ENCODE measurements at places on chromosomes 1 and 21.

DNA sequence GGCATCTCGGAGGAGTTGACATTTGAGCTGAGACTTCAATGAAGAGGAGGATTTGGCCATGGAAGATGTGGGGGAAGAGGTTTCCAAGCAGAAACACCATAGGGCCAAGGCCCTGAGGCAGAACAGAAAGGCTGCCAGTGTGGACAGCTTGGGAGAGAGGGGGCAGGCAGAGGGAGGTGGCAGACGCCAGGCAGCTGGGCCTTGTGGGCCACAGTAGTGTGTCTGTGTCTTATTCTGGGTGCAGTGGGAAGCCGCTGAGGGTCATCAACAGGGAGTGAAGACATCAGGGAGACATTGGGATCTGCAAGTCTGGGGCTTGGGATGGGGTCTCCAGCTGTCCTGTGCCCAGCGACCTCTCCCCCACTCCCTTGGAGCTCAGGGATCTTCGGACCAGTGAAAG, 96.8 kb downstream of the LACTBL1 start:
- DNase-seq: no peak

DNA sequence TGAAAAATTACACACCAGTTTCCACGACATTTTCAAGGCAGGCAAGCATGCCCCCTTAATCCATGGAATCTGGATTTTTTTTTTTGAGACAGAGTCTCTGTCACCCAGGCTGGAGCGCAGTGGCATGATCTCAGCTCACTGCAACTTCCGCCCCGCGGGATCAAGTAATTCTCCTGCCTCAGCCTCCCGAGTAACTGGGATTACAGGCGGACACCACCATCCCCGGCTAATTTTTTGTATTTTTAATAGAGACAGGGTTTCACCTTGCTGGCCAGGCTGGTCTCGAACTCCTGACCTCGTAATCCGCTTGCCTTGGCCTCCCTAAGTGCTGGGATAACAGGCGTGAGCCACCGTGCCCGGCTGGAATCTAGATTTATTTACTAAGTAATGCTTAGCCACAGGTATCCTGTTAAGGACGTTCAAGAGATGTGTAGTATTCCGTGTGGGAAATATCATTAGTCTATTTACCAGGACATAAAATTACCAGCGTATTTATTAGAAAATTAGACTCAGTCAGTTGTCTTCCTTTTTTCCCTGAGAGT, 2.5 kb downstream of the IFI44 start:
- no peak for DNase-seq

- no peak for DNase-seq
Measured at GRCh38 chr21:44057055-44057454, 44.9 kb downstream of the TRAPPC10 start.

GRCh38 chr1:119286587-119287181, 81.9 kb upstream of the HAO2 start:
- peak; percentile 26 for DNase-seq

- DNase-seq: no peak
Measured at GRCh38 chr1:78052685-78053405, 7.1 kb downstream of the GIPC2 start.

- DNase-seq: no peak
Measured at GRCh38 chr1:111660204-111661150, 40.9 kb downstream of the RAP1A start.

DNA sequence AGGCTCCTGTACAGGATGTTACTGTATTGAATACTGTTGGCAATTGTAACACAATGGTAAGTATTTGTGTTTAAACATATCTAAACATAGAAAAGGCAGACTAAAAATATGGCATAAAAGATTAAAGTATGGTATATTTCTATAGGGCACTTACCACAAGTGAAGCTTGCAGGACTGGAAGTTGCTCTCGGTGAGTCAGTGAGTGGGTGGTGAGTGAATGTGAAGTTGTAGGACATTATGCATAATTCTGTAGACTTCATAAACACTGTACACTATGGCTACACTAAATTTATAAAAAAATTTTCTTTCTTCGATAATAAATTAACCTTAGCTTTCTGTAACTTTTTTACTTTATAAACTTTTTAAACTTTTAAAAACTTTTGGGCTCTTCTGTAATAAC, 13.7 kb upstream of the TRIM62 start:
- no peak for DNase-seq

DNA sequence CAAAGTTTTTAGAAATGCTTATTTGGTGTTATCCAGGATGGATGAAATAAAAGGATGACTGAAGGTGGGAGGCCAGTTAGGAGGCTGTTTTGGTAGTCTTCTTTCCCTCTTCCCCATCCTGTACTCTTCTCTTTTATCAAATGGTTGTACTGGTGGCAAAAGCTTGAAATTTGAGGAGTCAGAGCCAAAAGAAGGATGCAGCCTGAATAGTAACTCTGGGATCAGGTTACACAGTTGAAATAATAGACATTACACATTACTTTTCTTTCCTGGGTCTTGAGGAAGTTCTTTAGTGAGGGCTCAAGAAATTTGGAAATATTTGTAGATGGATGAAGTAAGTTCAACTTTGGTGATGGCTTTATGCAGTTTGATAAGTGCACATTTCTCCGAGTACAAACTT, 108.6 kb downstream of the GPR52 start:
- no peak for DNase-seq

GRCh38 chr1:217881131-217881543, 250.0 kb downstream of the SPATA17 start:
- no peak for DNase-seq

- DNase-seq: no peak
Measured at GRCh38 chr1:47445823-47446550, 8.1 kb downstream of the FOXD2 start.

- no peak for DNase-seq
Measured at GRCh38 chr1:154816937-154817336, 53.1 kb downstream of the KCNN3 start.

DNA sequence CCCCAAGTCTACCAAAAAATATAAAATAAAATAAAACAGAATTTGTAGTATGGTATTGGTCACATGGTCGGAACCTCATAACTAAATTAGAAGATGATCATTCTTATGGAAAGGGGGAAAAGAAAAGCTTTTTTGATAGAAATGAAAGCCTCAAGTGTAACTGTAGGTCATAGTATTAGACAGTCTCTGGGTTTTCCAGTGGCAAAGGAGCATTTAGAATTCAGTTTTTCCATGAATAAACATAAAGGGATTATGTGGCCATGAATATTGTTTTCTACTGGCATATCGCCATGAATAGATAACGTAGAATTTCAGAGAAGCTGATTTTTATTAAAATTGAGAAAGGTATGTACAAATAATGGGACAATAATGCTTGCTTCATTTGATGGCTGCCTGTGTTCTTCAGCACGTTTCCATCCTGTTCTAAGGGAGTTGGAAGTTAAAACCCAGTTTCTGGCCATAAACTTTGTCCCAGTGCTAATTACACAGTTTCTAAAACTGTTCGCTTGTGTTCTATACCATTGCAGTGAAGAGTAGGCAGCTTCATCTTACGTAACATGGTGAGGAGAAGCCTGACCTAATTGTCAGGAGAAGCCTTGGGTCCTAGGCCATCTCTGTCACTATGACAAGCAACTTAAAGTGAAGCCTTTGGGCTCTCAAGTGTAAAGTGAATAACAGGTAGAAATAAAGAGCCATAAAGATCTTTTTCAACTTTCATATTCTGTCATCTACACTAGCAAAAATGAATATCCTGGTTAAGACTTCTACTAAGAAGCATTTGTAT, 70.5 kb upstream of the PGD start:
- no peak for DNase-seq

- DNase-seq: no peak
Measured at GRCh38 chr1:43526002-43526401, 4.7 kb upstream of the PTPRF start.

DNA sequence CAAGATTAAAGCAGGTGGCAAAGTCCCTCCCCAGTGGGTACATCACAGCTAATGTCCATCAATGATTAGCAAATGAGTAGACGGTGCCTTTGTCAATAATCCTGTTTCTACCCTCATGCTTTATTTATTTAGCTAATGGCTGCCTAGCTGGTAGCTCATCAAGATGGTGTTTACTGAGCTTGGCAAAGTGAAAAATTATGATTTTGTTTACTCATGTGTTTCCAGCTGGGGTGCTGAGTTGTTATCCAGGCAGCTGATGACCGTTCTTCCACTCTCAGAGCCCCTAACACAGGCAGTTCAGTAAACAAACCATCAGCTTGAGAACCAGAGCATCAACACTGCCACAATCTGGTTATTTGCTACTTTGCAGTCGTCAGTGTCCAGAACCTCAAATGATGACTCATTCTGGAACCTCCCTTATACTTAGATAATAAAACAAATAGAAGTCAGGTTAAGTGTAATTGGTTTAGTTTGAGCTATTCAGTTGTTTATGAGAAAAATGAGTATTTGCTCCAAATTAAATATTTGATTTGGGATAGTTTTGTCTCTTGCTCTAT, 163.9 kb downstream of the ST6GALNAC5 start:
- DNase-seq: no peak

DNA sequence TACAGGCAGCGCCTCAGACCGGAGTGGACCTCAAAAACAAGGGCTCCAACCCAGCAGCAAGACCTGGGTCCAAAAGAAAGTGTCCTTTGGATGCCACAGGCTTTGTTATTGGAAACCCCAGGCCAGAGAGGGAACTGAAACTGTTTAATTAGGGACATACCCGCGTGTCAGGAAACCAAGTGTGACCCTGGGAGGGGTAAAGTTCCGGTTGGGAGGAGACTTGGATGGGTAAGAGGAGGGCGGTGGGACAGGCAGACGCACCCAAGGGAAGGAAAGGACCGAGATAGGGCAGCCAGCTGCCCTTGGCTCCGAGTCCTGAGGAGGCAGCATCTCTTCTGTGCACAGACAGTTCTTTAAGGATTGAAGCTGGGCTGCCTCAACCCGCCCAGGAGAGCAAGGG, 71.4 kb downstream of the CDC7 start:
- DNase-seq: peak; percentile 34

- DNase-seq: no peak
Measured at GRCh38 chr21:28069450-28069923, 923.2 kb downstream of the LTN1 start.

DNA sequence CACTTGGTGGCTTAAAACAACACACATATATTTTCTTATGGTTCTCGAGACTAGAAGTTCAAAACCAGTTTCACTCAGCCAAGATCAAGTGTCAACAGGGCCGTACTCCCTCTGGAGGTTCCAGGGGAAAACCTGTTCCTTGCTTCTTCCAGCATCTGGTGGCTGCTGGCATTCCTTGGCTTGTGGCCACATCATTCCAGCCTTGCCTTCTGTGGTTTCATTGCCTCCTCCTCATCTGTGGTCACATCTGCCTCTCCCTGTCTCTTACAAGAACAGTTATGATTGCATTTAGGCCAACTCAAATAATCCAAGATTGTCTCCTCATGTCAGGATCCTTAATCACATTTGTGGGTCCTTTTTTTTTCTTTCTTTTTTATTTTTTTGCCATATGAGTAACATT, 240.7 kb upstream of the HOOK1 start:
- no peak for DNase-seq

DNA sequence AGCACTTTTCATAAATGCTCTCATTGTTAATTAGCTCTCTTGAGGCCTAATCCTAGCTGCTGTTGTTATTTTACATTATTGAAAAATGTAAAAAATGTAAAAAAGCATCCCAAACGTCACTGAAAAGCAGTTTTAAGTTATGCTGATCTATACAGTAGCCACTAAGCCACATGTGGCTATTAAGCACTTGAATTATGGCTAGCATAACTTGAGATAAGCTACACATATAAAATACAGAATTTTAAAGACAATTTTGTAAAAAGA, 18.4 kb upstream of the DNASE2B start:
- DNase-seq: no peak

GRCh38 chr1:56933161-56933560, 32.7 kb downstream of the C8B start:
- DNase-seq: no peak

GRCh38 chr1:111990878-111991718, 1.6 kb upstream of the KCND3 start:
- peak; percentile 56 for DNase-seq

GRCh38 chr1:160798439-160798838, 2.5 kb downstream of the LY9 start:
- DNase-seq: no peak

DNA sequence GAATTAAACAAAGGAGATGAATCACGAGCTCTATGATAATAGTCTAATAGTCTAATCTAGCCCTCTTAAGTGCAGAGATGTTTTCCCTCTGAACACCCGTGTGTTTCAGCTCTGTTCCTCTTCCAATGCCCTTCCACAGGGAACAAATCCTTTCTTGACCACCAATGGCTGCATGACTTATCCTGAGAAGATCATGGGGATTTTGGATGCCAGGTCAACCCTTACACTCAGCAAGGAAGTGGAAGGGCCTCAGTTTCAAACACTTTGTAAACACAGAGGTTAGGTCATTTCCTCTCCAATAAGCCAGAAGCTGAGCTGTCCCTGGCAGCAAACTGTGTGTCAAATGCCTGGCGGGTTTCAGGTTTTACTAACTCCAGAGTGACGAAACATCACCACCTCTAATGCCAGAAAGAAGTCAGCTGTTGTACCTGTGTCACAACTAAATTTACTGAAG, 200.0 kb downstream of the GABPA start:
- no peak for DNase-seq

- DNase-seq: no peak
Measured at GRCh38 chr1:209198961-209199750, 384.4 kb upstream of the CAMK1G start.

DNA sequence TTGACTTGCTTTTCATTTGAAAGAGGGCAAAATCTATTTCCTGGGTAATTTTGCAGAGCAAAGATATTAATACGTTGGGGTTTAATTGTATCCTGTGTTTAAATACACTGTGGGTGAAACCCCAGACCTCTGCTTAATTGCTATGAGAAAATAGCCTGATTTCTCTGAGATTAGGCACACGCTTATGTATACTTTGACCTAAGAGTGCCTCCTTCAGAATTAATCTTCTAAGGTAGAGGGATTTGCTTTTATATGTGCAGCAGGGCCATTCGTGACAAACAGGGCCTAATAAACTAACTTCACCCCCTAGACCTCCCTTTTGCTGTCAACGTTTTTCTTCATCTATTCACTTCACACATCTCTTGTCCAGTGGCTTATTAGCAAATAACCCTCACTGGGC, 216.9 kb upstream of the ADGRL2 start:
- no peak for DNase-seq

GRCh38 chr1:12064073-12064969, 1.2 kb downstream of the TNFRSF8 start:
- DNase-seq: no peak

- no peak for DNase-seq
Measured at GRCh38 chr1:181124291-181124751, 35.8 kb downstream of the IER5 start.

DNA sequence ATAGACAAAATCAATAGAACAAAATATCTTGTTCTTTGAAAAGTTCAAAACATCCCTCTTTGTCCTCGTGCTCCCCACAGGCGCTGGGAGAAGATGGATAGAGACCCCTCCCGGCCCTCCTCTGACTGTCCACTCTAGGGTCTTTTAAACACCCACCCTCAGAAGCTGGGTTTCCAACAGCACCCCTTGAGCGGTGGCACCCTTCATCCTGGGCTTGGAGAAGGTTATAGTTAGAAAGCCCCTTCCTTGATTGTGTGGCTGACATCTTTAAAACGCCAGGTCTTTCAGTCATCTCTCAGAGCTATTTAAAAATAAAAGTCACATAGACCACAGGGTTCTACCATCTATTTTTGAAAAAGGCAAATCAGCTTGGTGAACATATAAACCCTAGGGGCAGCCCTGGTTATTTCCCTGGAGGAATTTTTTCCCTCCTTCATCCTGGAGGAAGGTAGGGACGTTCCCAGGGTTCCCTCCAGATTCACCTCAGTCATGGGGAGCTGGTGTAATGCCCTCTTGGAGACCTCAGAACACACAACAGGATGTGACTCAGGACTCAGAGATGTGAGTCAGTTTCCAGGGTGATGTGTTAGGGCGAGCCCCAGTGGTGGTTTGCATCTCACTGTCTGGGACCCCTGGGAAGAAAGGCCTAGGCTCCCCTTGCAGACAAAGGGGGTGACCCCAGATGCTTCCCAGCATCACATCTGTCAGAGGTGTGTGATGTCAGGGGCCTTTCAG, 138.5 kb downstream of the CLIC6 start:
- peak; percentile 42 for DNase-seq
